ENCODE measurements at places on chromosomes 7 and 10.
A peak's percentile ranks its signal among the peaks of the same experiment; 100 is the strongest.

GRCh38 chr10:80504897-80505465, 32.7 kb upstream of the SH2D4B start:
- peaks cover 44% of the 10 kb centered on the region for H3K4me1 ChIP-seq
- H3K27me3 ChIP-seq: no peaks in the 10 kb centered on the region
- H3K27ac ChIP-seq: peak overlapping the region; percentile 55
- H3K36me3 ChIP-seq: peaks cover 13% of the 10 kb centered on the region

DNA sequence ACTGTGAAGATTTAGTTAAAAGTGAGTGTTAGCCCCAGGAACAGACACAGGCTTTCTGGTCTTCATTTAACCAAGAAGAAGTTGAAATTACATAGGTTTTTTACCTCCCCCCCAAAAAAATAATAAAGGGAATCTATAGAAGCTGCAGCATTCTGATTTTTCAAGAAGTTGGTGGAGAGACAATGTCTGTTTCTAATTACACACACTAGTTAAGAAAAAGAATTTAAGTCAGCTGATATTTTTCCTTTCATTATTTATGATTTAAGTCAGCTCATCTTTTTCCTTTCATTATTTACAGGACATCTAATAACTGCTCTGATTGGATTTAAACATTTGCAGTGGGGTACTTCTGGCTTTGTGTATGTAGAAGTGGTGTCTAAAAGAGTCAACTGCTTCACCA, 201.4 kb upstream of the NRP1 start:
- H3K36me3 ChIP-seq: no peaks in the 10 kb centered on the region
- H3K27me3 ChIP-seq: no peaks in the 10 kb centered on the region
- H3K4me1 ChIP-seq: peaks cover 38% of the 10 kb centered on the region
- DNase-seq: no peak
- H3K27ac ChIP-seq: no peak overlapping the region

- H3K36me3 ChIP-seq: no peaks in the 10 kb centered on the region
- no peaks in the 10 kb centered on the region for H3K4me1 ChIP-seq
- no peak for DNase-seq
- H3K27ac ChIP-seq: no peak overlapping the region
- H3K4me3 ChIP-seq: no peak overlapping the region
Observed at GRCh38 chr7:119964788-119965542, 308.0 kb upstream of the KCND2 start.

- H3K27ac ChIP-seq: no peak overlapping the region
- no peak overlapping the region for H3K4me3 ChIP-seq
- H3K4me1 ChIP-seq: peaks cover 4% of the 10 kb centered on the region
- DNase-seq: no peak
Observed at GRCh38 chr10:23015021-23015707, 80.2 kb upstream of the MSRB2 start.

DNA sequence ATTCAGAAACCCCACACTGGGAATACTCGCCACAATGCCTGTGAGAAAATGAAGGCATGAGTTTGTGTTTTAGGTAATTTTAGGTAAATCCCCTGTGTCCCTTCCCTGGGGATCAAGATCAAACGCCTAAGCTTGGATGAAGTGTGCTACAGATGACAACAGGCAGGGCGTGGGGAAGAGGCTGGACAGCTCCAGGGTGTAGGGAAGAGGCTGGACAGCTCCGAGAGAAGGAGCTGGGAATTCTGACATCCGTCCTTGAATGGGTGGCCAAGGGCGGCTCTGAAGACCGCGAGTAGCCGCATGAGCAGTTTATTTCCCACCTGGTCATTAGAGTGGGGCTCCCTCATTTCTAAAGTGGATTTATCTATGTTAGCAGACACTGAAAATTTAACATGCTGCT, 109.7 kb downstream of the RAMP3 start:
- H3K4me1 ChIP-seq: no peaks in the 10 kb centered on the region
- H3K4me3 ChIP-seq: no peak overlapping the region
- DNase-seq: no peak
- H3K36me3 ChIP-seq: peaks cover 16% of the 10 kb centered on the region
- H3K27me3 ChIP-seq: peaks cover 3% of the 10 kb centered on the region

DNA sequence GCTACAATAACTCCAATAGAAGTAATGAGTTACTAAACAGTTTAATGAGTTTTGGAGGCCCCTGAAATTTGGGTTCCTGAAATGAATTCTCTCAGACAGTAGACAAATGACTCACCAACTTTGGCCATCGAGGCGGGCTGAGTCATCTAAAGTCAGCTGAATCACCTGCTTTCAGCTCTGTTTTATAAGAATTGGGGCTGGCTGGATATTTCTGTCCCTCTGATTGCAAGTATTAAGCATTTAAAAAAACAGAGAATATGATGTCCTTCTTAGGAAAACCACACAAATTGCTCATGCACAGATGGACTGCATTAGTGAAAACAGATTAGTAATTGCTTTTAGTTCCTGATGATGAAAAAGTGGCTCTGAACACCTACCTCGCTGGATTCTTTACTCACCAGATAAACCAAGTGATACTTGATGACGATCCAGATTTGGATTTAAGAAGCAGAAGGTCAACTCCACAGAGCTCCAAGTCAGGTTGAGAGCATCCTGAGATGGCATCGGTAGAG, 59.1 kb downstream of the ZNF365 start:
- H3K4me1 ChIP-seq: 0 out of 2 replicates have a peak, but pooled peaks cover 5% of the 10 kb centered on the region
- no peak for DNase-seq
- no peak overlapping the region for H3K4me3 ChIP-seq
- H3K36me3 ChIP-seq: no peaks in the 10 kb centered on the region
- H3K27ac ChIP-seq: no peak overlapping the region
- peaks cover 26% of the 10 kb centered on the region for H3K27me3 ChIP-seq

- no peak for DNase-seq
- H3K27ac ChIP-seq: no peak overlapping the region
- H3K27me3 ChIP-seq: no peaks in the 10 kb centered on the region
- H3K4me3 ChIP-seq: peak overlapping the region; percentile 12
- H3K4me1 ChIP-seq: peaks cover 33% of the 10 kb centered on the region
Observed at GRCh38 chr10:100826031-100826651, 80.8 kb downstream of the PAX2 start.

GRCh38 chr7:151795168-151795811, 81.6 kb downstream of the PRKAG2 start:
- no peak overlapping the region for H3K27ac ChIP-seq
- H3K4me3 ChIP-seq: no peak overlapping the region
- DNase-seq: peak; percentile 9
- no peaks in the 10 kb centered on the region for H3K27me3 ChIP-seq
- no peaks in the 10 kb centered on the region for H3K36me3 ChIP-seq

GRCh38 chr10:13684806-13685482, 98.2 kb downstream of the PRPF18 start:
- no peaks in the 10 kb centered on the region for H3K27me3 ChIP-seq
- peaks cover 4% of the 10 kb centered on the region for H3K36me3 ChIP-seq
- DNase-seq: no peak
- peak overlapping the region; percentile 79 for H3K27ac ChIP-seq
- no peak overlapping the region for H3K4me3 ChIP-seq

- H3K4me3 ChIP-seq: no peak overlapping the region
- H3K36me3 ChIP-seq: no peaks in the 10 kb centered on the region
- no peak for DNase-seq
- H3K4me1 ChIP-seq: no peaks in the 10 kb centered on the region
- no peaks in the 10 kb centered on the region for H3K27me3 ChIP-seq
- H3K27ac ChIP-seq: no peak overlapping the region
Observed at GRCh38 chr10:74234569-74234968, 83.5 kb downstream of the ADK start.

DNA sequence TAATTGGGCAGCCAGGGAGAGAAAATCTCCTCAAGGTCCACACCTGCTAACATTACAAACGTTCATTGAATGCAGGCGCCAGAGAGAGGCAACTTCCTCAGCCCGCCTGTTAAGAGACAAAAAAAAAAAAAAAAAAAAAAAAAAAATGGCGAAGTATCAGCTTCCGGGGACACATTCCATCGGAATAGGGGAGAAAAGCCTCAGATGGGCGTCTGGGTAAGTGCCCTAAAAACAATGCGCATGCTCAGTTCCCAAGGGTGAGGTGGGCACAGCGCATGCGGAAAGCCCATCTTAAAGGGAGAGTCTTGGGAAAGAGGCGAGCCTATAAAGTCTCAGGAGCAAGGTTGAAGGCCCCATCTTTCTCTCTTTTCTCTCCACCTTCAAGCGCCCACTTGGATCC, 1139.7 kb upstream of the CELF2 start:
- no peaks in the 10 kb centered on the region for H3K4me1 ChIP-seq
- H3K27me3 ChIP-seq: no peaks in the 10 kb centered on the region
- peaks cover 5% of the 10 kb centered on the region for H3K36me3 ChIP-seq
- no peak overlapping the region for H3K27ac ChIP-seq
- no peak overlapping the region for H3K4me3 ChIP-seq

GRCh38 chr10:4281190-4281825, 496.3 kb upstream of the KLF6 start:
- peak overlapping the region; percentile 32 for H3K27ac ChIP-seq
- H3K4me1 ChIP-seq: peaks cover 17% of the 10 kb centered on the region
- no peaks in the 10 kb centered on the region for H3K27me3 ChIP-seq

GRCh38 chr10:101397140-101397539, 43.2 kb downstream of the BTRC start:
- H3K4me1 ChIP-seq: no peaks in the 10 kb centered on the region
- no peak for DNase-seq
- H3K4me3 ChIP-seq: no peak overlapping the region
- H3K27ac ChIP-seq: no peak overlapping the region
- H3K27me3 ChIP-seq: no peaks in the 10 kb centered on the region

- no peak overlapping the region for H3K27ac ChIP-seq
- H3K27me3 ChIP-seq: no peaks in the 10 kb centered on the region
- no peak overlapping the region for H3K4me3 ChIP-seq
- no peaks in the 10 kb centered on the region for H3K36me3 ChIP-seq
- H3K4me1 ChIP-seq: peaks cover 6% of the 10 kb centered on the region
Observed at GRCh38 chr7:23538301-23538700, 6.5 kb upstream of the TRA2A start.

- H3K4me3 ChIP-seq: no peak overlapping the region
- no peak for DNase-seq
- no peaks in the 10 kb centered on the region for H3K4me1 ChIP-seq
- H3K27me3 ChIP-seq: no peaks in the 10 kb centered on the region
- no peaks in the 10 kb centered on the region for H3K36me3 ChIP-seq
- no peak overlapping the region for H3K27ac ChIP-seq
Observed at GRCh38 chr10:3992382-3993178, 207.6 kb upstream of the KLF6 start.

GRCh38 chr10:44975431-44976331, 2.9 kb downstream of the DEPP1 start:
- H3K36me3 ChIP-seq: peaks cover 11% of the 10 kb centered on the region
- no peak for DNase-seq
- H3K27ac ChIP-seq: no peak overlapping the region
- peaks cover 66% of the 10 kb centered on the region for H3K4me1 ChIP-seq
- H3K4me3 ChIP-seq: peak overlapping the region; percentile 61
- H3K27me3 ChIP-seq: peaks cover 12% of the 10 kb centered on the region

GRCh38 chr10:103613616-103614015, 120.1 kb downstream of the NEURL1 start:
- H3K4me1 ChIP-seq: peaks cover 10% of the 10 kb centered on the region
- no peaks in the 10 kb centered on the region for H3K36me3 ChIP-seq
- no peak for DNase-seq
- no peaks in the 10 kb centered on the region for H3K27me3 ChIP-seq
- no peak overlapping the region for H3K4me3 ChIP-seq

DNA sequence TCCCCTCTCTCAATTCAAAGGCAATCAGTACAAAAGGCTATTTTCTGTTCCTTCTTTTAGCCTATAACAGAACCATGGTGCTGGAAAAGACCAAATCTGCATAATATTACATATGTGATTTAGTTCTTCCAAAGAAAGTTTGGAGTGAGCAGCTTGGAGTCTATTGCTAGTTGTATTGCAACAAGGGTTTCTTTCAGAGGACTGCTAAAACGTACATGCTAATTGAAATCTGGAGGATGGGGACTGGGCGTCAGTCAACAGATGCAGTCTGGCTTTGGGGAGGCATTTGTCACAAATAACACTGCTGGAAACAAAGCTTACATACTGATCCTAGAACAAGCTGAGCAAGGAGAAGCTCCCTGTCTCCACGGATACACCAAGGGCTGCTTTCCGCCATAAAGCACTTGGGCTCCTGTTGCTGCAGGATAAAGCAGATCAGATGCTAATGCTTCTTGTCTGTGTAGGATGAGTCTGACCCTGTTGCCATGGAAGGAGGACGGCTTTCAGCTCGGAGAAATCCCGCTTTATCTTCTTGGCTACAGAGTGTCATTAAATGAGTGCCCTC, 883.5 kb downstream of the SORCS1 start:
- peaks cover 13% of the 10 kb centered on the region for H3K4me1 ChIP-seq
- no peak for DNase-seq
- H3K36me3 ChIP-seq: 0 out of 2 replicates have a peak, but pooled peaks cover 5% of the 10 kb centered on the region
- H3K4me3 ChIP-seq: no peak overlapping the region
- H3K27ac ChIP-seq: no peak overlapping the region

DNA sequence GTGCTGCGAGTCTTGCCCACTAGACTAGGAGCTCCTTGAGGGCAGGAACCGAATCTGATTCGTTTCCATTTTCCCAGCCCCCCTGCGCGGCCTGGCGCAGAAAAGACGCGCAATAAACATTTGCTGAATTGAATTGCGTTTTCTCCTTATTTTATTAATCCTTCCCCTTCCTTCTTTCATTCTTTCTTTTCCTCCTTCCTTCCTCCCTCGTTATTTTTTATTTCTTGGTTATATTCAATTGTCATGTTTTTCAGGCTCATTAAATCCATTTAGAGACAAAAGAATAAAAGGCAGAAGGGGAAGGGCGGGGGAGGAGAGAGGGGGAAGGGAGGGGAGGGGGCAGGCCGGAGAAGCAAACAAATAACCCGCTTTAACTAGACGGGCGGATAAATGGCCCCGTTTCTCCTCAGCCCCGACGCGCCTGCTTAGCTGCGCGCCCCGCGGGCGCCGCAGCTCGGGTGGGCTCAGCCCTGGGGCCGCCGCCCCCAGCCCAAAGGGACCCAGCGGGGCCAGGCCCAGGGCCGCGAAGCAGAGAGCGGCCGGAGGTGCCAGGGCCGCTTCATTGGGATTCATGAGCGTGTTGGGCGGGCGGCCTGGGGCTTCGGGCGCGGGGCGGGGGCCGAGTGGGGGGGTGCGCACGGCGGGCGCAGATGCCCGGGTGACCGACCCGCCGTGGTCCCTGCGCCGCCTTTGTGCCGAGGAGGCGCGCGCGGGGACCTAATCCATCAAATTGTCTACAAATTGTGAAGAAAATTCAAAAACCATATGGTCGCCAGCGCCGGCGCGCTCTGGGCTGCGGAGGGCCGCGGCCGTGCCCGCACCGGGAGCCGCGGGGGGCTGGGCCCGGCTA, 5.0 kb downstream of the LBX1 start:
- no peak overlapping the region for H3K27ac ChIP-seq
- H3K4me1 ChIP-seq: peaks cover 54% of the 10 kb centered on the region
- H3K4me3 ChIP-seq: peak overlapping the region; percentile 47
- no peaks in the 10 kb centered on the region for H3K36me3 ChIP-seq
- peaks cover 96% of the 10 kb centered on the region for H3K27me3 ChIP-seq
- DNase-seq: peak; percentile 47

DNA sequence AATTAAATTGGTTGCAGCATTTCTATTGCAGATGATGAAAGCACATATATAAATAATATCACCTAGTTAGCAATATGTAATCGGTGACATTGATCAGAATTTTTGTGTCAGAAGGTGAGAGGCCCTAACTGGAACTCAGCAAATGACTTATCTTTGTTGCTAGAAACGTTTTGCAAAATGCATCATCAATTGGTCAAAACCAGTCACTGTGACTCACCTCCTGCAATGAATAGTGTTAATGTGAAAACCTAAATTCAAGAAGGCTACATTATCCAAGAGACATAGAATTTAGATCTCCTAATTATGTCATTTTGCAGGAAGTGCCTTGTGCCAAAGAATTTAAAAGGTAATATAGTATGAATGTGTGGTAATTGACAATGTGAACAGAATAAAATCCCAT, 9.8 kb upstream of the PNLIPRP3 start:
- no peaks in the 10 kb centered on the region for H3K27me3 ChIP-seq
- H3K4me3 ChIP-seq: no peak overlapping the region
- no peak overlapping the region for H3K27ac ChIP-seq

- H3K27me3 ChIP-seq: no peaks in the 10 kb centered on the region
- H3K4me1 ChIP-seq: peaks cover 4% of the 10 kb centered on the region
- no peak for DNase-seq
- no peak overlapping the region for H3K4me3 ChIP-seq
- no peak overlapping the region for H3K27ac ChIP-seq
Observed at GRCh38 chr7:137082391-137082790, 213.9 kb downstream of the CHRM2 start.

Data from WTC11 (cell line).